Activated CD4-positive, alpha-beta T cell treated with anti-CD3 and anti-CD28 coated beads, Interleukin-2, amount 50 U/mL, for 48 hours (primary cell): ENCODE measurements at places on chromosomes 1 and 21.
A peak's percentile ranks its signal among the peaks of the same experiment; 100 is the strongest.

GRCh38 chr1:53755874-53756273 is 16.9 kb upstream of the GLIS1 start:
- no peak for DNase-seq

DNA sequence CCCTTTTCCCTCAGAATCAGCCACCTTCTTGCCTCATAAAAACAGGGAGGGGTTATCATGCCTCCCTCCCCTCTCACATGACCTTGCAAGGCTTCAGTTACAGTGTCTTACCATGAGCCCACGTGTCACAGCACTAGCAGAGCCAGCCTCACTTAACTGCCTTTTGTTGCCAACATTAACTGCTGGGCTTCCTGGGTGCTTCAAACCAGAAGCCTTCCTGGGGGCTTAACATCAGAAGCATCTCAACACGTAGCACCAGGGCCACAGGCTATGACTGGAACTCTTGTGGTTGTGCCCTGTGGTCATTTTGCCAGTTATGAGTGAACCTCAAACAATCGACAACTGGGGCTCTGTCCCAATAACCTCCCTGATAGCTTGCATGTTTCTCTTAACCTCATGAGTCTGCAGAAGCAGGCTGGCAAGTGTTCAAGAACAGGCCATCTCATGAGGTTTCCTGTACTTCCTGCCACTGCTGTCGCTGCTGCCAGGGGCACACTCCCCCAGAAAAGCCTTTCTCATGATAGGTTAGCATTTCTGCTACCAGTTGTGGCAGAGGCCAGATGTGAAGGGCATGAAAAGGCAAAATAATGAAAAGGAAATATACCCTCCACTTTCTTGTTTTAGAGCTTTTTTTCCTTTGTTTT is 132.2 kb downstream of the GLUL start:
- DNase-seq, result peak; percentile 57

DNA sequence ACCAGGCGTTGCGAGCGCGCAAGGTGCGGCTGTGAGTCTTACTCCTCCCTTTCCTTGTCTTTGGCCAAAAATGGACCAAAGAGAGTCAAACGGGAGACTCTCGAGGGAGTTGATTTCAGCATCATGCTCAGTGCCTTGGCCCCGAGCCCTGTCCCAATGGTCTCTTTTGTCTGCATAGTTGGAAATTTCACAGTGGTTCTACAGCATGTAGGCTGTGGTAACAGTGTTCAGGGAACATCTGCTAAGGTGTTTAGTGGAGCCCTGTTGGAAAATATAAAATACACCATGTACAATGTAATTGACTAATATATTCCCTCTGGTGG is 2.7 kb downstream of the CACNA1E start:
- no peak for DNase-seq

DNA sequence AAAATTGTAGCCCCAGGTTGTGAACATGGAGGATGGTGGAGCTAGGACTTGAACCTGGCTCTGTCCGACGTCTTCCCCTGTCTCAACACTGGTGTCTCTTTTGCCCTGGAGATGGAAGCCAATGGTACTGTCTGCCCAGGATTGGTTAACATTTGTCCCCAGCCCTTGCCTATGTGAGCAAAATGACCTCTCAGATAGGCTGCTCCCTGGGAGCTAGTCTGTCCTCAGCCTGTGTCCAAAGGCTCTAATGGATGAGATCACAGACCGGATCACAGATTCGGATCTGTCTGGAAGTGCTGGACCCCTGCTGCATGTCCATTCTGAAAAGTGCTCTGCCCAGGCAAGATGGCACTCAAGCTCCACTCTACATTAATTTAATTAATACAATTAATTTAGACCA is 394.4 kb upstream of the VAMP3 start:
- DNase-seq, result no peak

DNA sequence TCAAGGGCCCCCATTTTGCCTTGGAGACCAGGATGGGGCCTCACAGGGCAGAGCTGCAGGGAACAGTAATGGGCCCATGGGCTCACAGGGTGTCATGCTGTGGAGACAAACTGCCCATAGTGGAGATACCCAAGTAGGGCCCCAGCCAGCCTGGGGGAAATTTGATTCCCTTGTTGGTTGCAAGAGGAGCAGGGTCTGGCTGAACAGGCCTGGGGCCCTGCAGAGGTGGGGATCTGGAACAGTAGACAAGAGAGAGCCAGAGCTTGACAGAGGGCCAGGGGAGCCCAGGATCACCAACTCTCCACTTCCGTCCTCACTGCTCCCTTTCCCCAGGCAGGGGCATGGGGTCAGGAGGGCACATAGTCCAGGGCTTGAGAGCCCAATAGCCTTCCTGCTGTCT is 8.7 kb downstream of the S100B start:
- DNase-seq, result no peak

GRCh38 chr1:169108863-169109560 is 2.5 kb downstream of the ATP1B1 start:
- DNase-seq, result no peak
